Activated CD4-positive, alpha-beta memory T cell treated with anti-CD3 and anti-CD28 coated beads, Interleukin-2, amount 10 ng/mL, durations not matched to agents 7 days and 5 days (primary cell): ENCODE measurements at places on chromosomes 6 and 20.

GRCh38 chr20:45174434-45175364 is at the start of gene PI3:
PI3 (plus strand) TSS chr20:45174902; CDS start chr20:45174923, 21 bp downstream.
- no peak within 1 kb of the TSS for H3K4me3 ChIP-seq
- H3K4me1 ChIP-seq, result peaks cover 3% of the 10 kb centered on the region
- peaks cover 15% of the 10 kb centered on the region for H3K27me3 ChIP-seq
- H3K36me3 ChIP-seq, result no peaks in the 10 kb centered on the region
- no peak within 1 kb of the TSS for H3K27ac ChIP-seq

GRCh38 chr20:23541330-23541729 is 27.0 kb downstream of the CST9L start:
- H3K4me1 ChIP-seq, result no peaks in the 10 kb centered on the region
- DNase-seq, result no peak
- H3K4me3 ChIP-seq, result no peak overlapping the region
- H3K27ac ChIP-seq, result no peak overlapping the region
- H3K36me3 ChIP-seq, result no peaks in the 10 kb centered on the region

- no peak overlapping the region for H3K27ac ChIP-seq
- no peak overlapping the region for H3K4me3 ChIP-seq
- H3K27me3 ChIP-seq, result no peaks in the 10 kb centered on the region
Observed at GRCh38 chr20:32478576-32478975, 106.6 kb downstream of the NOL4L start.

- no peaks in the 10 kb centered on the region for H3K27me3 ChIP-seq
- no peak overlapping the region for H3K27ac ChIP-seq
- no peak for DNase-seq
- H3K4me1 ChIP-seq, result peaks cover 18% of the 10 kb centered on the region
- H3K36me3 ChIP-seq, result peaks cover 38% of the 10 kb centered on the region
Observed at GRCh38 chr6:26428206-26428605, 12.1 kb upstream of the BTN3A3 start.

DNA sequence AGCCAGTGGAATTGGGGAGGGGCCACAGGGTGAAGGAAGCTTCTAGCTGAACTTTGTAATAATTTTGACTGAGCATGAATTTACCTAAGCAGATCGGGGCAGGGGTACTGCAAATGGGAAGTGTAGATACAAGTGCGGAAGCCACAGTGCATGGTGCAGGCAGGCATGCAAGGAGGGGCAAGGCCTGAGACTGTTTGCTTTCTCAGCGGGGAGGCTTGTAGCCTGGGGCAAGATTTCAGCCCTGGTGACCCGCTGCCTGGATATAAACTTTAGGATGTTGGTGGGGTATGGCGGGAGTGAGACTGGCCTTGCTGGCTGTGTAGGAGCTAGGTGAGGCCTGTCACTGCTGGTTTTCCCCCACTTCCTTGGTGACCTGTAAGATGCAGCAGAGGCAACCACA is 266.4 kb upstream of the PREP start:
- no peak overlapping the region for H3K4me3 ChIP-seq
- no peak for DNase-seq
- peaks cover 3% of the 10 kb centered on the region for H3K27me3 ChIP-seq
- H3K36me3 ChIP-seq, result peaks cover 27% of the 10 kb centered on the region
- H3K27ac ChIP-seq, result no peak overlapping the region

DNA sequence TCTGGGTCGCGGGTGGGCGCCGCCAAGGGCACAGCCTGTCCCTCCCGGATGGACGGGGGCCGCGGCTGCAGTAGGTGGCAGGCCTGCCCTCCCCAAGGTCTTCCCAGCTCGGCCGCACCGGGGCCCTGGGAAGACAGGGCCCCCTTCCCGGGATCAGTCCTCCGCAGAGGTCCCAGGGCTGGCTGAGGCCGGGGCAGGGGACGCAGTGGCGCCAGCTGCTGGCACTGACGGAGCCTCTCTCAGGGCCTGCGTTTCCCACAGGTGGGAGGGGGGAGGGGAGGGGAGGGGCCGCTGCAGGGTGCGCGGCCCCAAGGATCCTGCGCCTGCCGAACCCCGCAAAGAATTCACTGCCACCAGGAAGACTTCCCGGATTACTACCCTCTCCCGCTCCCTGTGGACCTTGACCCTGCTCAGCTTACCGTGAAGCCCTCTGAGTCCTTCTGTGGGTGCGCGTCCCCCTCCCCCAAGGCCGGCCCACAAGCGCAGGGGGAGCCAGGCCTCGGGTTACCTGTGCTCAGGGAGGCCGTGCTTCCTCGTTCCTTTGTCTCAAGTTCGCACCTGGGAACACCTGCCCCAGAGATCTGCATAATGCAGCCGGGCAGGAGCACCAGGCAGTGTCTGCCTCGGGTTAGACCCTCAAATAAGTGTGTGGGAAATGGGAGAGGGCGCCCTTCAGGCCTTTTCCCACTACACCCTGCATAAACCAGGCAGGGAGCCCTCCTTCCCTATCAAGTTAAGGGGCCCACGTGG is 5.1 kb downstream of the LZTS3 start:
- no peak overlapping the region for H3K27ac ChIP-seq
- peaks cover 38% of the 10 kb centered on the region for H3K27me3 ChIP-seq
- no peak overlapping the region for H3K4me3 ChIP-seq
- peaks cover 3% of the 10 kb centered on the region for H3K4me1 ChIP-seq
- H3K36me3 ChIP-seq, result no peaks in the 10 kb centered on the region

DNA sequence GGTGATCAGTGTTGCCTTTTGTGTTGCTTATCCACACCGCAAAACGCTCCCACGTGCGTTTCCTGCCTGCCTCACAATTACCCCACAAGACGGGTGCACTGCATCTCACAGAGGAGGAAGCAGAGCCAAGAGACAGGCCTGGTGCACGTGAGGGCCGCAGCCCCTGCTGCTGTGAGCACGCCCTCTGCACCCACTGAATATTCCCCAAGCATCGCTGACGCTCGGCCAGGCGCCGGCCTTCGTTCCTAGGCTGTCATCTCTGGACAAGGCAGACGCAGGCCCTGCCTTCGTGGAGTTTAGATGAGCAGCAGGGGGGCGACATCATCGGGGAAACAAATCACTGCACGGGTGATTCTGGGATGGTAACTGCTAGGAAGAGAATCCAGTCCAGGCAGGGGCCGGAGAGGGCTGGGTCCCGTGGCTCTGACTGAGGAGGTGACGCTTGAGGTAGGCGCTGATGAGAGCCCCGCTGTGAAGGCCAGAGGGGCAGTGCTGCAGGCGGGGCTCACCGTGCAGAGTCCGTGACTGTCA is 162.4 kb upstream of the QKI start:
- H3K27ac ChIP-seq, result no peak overlapping the region
- no peak overlapping the region for H3K4me3 ChIP-seq
- DNase-seq, result no peak
- no peaks in the 10 kb centered on the region for H3K4me1 ChIP-seq
- no peaks in the 10 kb centered on the region for H3K36me3 ChIP-seq

GRCh38 chr20:11137688-11138087 is 463.9 kb upstream of the JAG1 start:
- DNase-seq, result no peak
- no peak overlapping the region for H3K27ac ChIP-seq
- H3K4me1 ChIP-seq, result no peaks in the 10 kb centered on the region
- no peak overlapping the region for H3K4me3 ChIP-seq
- H3K27me3 ChIP-seq, result no peaks in the 10 kb centered on the region

DNA sequence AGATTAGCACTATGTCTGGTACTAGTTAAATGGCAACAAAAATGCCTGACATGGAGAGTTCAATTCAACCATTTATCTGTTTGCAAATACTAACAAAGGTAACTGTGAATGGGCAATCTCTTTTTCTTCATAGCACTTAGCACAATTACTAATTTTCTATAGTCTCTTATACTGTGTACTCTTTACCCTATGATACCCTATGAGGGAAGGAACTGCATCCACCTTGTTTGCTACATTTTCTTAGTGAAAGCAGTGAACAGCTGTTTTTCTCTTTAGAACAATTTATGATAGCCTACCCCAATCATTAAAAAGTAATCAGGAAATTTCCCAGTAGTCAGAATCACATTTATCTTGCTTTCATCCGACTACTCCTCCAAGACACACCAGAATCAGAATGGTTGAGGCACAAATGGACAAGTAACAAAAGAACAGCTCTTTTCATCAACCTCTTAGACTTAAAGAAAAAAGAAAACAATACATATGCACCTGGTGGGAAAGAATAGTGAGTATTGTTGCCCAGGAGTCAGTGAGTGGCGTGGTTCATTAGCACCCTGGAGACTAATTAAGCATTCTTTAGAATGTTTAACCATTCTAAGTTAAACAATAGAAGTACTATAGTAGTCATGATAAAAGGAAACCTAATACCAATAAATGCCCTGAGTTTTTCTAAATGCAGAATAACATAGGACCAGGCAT is 16.7 kb downstream of the ZNF292 start:
- no peak overlapping the region for H3K4me3 ChIP-seq
- H3K36me3 ChIP-seq, result peaks cover 32% of the 10 kb centered on the region
- no peak overlapping the region for H3K27ac ChIP-seq
- H3K4me1 ChIP-seq, result peaks cover 30% of the 10 kb centered on the region

DNA sequence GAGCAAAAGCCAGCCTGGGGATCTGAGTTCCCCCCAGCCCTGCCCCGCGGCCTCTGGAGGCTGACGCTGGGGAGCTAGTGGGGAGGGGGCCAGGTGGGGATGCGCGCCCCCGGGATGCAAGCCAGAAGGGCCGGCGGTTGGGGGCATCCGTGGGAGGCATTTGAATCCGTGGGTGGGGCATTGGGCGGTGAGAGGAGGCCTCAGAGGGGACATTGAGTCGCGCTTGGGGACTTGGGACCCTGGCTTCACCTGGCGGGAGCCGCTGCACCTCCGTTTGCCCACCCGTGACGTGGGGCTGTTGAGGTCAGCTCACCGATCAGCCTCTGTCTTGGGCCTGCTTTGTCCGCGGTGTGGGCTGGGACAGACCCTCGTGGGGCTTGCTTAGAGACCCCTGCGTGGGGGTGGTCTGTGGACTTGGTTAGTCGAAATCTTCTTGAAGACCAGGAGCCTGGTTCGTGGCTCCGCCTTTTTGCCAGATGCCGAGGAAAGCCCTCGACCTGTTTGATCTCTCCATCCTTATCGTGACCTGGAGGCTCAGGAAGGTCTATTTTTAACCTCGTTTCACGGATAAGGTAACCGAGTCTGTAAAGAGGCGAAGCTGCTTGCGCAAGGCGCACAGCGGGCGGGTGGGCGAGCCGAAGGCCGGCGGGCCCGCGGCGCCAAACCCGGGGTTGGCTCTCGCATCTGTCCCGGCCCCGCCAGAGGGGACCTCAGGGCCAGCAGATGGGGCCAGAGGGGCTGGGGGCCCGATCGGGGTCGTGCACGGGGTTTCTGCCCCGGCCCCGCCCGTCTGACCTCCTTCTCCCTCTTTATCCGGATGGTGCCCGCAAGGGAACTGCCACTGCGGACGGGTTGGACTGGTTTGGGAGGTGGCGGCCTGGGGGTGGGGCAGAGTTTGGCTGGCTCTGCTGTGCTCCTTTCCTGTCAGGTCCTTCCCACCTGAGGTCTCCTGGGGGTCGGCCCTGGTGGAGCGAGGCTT is 8.3 kb downstream of the FAM110A start:
- H3K27ac ChIP-seq, result no peak overlapping the region
- H3K27me3 ChIP-seq, result no peaks in the 10 kb centered on the region
- peaks cover 59% of the 10 kb centered on the region for H3K4me1 ChIP-seq
- H3K4me3 ChIP-seq, result no peak overlapping the region

DNA sequence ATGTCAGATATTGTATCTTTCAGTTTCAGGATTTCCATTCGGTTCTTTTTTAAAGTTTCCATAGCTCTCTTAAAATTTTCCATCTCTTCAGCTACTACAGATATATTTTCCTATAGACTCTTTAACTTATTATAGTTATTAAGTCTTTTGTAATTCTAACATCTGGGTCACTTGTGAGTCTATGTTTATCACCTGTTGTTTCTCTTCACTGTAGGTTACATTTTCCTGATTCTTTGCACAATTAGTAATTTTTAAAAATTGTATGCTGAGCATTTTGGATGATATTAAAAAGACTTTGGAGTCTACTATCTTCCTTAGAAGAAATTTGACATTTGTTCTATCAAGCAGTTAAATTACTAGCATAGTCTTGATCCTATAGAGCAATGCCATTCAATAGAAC is 140.7 kb downstream of the QRSL1 start:
- H3K27ac ChIP-seq, result no peak overlapping the region
- H3K4me1 ChIP-seq, result no peaks in the 10 kb centered on the region
- H3K36me3 ChIP-seq, result no peaks in the 10 kb centered on the region
- H3K4me3 ChIP-seq, result no peak overlapping the region
- no peak for DNase-seq
